ENCODE measurements at places on chromosomes 11 and 22.

GRCh38 chr11:125939081-125939521, 6.7 kb upstream of the VSIG10L2 start:
- no peak for DNase-seq

- no peak for DNase-seq
These were observed 406.0 kb downstream of the TBC1D22A start for GRCh38 chr22:47168441-47168840.

DNA sequence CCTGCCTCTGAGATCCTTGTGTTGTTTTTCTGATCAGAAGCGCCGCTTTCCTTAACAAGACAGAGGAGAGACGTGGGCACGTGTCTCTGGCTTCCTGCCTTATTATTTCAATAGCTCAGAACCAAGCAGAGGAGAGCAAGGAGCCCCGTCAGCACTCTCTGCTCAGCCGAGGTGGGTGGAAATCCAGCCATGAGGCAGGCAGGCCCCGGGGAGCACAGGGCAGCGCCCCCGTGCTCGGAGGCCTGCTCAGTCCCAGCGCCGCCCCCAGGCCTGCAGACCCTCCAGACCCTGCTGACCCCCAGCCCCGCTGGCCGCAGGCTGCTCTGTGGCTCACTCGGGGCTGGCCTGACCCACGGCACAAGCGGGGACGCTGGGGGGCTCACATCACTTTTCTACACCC, 162.8 kb downstream of the BRD1 start:
- no peak for DNase-seq

DNA sequence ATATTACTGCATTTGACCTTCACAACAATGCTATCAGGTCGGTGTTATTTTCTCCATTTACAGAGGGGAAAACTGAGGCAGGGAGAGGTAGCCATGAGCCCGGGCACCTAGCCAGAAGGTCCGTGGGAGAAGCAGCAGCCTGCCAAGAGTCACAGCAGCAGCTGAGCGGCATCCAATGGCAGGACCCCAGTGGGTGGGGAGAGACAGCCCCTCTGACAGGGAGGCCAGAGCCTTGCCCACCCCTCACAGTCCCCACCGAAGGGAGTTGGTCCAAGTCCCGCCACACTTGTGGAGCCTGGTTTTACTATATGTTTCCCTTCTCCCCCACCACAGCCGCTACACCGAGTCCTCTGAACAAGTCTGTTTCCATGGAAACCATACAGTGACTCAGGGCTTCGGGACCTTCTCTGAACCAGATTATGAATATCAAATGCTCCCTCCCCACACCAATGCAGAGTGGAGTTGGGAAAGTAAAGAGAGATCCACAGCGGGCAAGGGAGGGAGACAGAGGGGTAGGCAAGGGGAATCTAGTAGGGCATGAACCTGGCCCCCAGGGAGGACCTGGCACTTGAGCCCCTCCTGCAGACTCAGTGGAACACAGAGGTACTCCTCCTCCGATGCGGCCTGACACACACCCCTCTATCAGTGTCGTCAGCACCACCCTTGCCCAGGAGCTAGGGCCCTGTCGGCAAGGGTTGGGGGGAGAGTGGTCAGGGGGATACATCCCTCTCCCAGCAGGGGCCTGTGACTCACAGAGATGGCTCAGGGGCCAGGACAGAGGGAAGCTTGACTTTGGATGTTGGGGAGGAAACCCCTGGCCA, 2.5 kb downstream of the CHST1 start:
- DNase-seq: no peak

DNA sequence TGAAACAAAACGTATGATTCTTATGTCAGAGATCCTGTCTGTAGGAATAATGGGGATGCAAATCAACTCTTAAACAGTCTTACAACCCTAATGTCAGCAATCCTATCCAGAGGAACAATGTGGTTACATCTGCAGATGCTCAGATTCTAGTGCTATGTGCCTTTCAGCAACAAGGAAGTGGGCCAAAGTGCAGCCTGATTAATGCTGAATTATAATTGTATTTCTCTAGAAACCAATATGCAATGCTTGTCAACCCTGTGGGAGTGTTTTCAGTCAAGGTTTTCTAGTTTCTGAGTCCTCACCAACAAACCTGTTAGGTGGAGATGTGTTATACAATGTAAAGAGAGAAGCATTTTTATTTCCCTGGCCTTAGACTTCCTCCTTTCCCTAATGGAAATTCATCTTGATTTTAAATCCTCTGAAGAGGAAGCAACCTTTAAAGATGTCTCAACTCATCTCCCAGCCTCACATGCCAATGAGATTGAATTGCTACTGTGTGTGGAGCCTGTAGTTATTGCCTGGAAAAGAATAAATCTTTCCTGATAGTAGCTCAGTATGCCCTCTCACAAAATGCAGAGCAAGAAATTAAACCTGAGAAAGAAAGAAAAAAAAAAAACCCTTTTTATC, 26.2 kb upstream of the TMEM123 start:
- no peak for DNase-seq

DNA sequence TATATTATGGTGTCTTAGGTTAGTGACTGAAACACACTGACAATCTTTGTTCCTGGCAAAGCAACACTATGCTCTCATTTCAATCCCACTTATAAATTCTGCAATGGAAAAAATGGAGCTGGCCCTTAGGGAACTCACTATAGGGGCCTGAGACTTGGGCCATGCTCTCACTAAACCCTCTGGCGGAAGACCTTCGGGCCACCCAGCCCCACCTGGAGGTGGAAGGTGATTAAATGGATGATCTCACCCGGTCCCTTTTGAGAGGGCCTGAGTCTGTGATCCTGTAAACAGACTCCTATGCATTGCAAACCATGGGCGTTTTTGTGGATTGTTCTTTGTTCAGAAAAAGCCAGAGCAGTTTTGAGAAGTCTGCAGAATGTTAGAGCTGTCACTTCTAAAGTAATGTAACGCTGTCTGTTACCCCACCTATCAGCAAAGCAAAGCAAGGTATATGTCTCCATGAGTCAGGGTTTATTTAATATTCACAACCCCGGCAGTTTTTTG, 17.0 kb upstream of the CDON start:
- DNase-seq: no peak

DNA sequence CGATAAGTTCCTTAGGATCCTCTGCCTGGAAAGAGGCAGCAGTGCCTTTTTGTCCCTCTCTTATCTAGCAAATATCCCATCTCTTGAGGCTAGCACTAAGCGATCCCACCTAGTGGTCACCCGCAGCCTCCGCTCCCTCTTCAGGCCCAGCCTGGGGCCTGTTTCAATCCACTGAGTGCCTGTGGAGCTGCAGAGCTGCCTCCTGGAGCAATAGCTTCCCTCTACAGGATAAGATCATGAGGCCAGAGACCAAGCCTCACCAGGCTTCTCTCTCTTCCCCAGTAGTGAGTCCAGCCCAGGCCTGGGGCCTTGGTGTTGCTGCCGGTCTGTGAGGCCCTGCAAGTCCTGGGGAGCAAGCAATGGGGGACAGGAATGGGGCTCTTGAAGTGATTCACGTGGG, 65.8 kb downstream of the SLC22A12 start:
- no peak for DNase-seq

GRCh38 chr22:36965696-36966095, 52.3 kb downstream of the CSF2RB start:
- DNase-seq: no peak

GRCh38 chr11:106156290-106156937, 79.0 kb downstream of the AASDHPPT start:
- no peak for DNase-seq

- no peak for DNase-seq
These were observed 102.9 kb downstream of the CTTN start for GRCh38 chr11:70501051-70501901.

DNA sequence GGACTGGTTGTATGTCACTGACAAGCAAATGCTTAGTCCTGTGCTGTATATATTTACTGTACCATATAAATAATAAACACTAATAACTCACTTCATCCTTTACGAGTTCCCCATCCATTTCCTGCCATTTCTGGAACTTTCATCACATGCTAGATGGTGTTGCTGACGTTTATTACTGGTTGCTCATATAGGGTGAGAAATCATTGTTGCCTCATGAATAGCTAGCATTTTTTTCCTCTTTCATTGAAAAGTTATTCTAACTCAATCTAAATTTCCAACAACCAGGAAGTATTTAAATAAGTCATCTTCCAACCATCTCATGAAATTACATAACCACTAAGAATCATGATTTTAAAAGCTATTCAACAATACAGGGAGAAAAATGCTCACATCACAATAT, 88.6 kb upstream of the RCN1 start:
- DNase-seq: no peak

DNA sequence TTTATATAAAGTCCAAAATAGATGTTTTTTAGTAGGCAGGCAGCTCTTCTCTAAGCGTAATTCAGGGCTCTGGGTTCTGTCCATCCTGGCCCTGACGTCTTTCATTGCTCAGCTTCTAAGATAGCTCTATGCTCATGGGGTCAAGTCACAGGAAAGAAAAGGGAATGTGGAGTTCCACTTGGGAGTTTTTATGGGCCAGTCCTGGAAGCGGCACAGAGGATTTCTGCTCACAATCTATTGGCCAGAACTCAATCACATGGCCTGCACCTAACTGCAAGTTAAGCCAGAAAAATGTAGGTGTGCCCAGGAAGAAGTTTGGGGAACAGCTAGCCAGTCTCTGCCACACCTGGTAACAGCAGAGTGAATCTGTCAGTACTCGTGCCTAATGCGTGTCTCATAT, 7.4 kb upstream of the ZBTB16 start:
- DNase-seq: no peak

- no peak for DNase-seq
These were observed 49.7 kb downstream of the MRTFA start for GRCh38 chr22:40586781-40587180.

DNA sequence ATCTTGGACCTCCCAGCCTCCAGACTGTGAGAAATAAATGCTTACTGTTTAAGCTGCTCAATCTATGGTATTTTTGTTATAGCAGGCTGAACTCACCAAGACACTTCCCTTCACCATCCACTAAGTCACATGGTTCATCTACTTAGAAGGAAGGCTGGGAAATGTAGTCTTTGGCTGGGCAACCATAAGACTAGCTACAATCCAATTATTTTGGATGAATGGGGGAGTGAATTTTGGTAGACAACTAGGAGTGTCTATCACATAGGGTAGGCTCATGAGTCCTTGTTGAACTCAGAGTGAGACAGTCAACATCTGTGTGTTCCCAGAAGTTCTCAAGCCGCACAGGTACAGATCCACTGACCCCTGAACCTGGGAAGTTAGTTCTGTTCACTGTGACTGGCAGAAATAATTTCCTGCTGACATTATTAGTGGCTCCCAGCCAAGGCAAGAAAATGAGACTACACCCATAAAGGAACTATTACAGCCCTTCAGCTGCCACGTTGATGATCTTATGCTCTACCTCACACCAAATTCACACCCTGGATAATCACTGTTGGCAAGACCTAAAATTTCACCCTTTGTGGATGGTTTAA, 3.1 kb upstream of the SLC35C1 start:
- no peak for DNase-seq

- no peak for DNase-seq
These were observed 9.5 kb upstream of the B3GNT6 start for GRCh38 chr11:77024745-77025144.

GRCh38 chr22:45202333-45203149, 38.2 kb downstream of the KIAA0930 start:
- no peak for DNase-seq

- no peak for DNase-seq
These were observed 3.5 kb downstream of the SLC25A18 start for GRCh38 chr22:17566776-17567175.

- DNase-seq: no peak
These were observed 20.5 kb upstream of the PARVB start for GRCh38 chr22:44003405-44004103.

DNA sequence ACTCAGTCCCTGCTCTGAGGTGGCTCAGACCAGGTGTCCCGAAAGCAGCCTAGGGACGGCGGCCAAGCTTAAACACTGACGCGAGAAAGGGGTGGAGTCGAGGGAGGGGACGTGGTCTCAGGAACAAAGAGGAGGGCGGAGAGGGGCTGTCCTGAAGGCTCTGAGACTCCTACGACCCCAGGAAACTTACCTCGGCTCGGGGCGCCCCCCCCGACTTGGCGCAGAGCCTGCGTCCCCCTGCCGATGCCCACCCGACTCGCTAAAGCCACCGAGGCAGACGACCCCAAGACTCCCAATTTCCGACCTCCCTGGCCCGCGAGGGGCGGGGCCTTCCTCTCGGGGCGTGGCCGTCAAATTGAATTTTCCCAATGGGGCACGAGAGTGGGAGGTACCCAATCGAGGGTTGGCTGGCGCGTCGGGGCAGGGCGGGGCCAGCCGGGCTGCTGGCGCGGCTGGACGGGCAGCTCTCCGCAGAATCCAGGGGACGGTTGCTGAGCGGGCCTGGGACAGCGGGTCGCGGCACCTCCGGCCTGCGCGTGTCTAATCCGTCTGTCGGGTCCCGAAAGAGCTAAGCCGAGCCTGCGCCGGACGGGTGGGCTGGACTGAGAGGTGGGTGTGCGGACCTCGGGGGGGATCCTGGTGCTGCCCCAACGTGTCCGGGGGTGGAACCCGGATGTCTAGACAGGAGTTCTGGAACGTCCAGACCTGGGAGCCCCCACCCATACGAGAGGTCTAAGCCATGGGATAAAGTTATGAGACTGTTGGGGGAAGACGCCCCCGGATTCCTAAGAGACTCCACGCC, at the start of gene SMTN:
TSS of gene SMTN (plus strand) at position 471 of the 802 bp plus-strand sequence. CDS start 1,941 bp downstream, outside the sequence.
- peak; percentile 84 for DNase-seq

- no peak for DNase-seq
These were observed 332.0 kb upstream of the CCDC179 start for GRCh38 chr11:23192256-23192655.

DNA sequence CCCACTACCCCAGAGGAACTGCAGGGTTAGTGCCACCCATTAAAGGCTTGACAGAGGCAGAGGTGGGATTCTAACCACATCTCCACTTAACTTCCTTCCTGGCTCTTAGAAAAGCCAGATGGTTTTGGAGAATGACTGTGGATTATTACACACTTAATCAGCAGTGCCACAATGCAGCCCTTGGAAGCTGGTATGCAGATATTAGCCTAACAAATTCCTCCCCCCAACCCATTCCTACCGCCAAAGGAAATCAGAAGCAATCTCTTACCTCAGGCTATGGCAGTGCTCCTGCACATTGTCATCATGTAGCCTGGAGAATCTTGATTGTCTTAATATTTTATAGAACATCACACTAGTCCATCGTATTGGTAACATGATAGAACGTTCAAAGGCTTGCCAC, 23.2 kb upstream of the NRGN start:
- DNase-seq: no peak

DNA sequence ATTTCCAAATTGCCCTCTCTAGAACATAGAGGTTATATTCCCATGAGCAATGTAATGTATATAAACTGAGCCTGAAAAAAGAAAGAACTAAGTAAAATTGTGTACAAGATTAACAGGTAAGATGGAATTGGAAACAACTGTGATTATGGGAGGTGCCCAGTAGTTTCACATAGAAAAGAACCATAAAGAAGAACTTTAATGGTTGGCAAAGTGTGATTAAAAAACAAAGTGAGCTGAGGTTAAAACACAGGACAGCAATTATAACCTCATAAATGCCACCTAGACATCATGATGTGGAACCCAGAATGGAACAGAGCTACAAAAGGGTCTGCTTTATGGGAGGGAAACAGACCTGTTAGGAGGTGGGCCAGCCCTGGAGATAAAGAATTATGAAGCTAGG, 58.6 kb downstream of the CYB5R2 start:
- DNase-seq: no peak
